ENCODE measurements at places on chromosomes 3 and 15.

DNA sequence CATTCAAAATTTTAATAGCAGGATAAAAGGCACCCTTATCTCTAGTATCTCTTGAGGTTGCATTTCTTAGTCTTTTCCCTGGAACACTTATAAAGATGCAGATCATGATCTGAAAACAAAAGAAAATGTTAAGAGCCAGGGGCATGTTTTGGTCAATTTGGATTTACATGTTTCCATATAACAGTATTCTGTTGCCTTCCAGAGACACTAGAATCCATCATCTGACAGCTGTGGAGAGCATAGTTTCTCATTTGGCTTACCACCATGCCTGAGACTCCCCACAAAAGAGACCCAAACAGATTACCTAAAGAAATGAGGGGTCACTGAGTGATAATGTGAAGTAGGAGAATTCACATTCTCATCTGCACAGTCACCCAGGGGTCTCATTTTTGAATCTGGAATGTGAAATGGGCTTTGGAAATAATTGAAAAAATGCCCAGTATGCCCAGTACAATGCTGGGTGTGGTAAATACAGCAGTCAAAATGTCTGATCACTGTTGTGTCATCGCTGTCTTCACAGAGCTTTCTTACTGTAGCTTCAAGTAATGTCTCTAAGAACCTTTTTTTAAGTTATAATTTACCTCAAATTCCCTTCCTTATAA lies 79.9 kb upstream of the ZBTB20 start:
- no peak for DNase-seq

GRCh38 chr15:63048776-63049665 lies 6.5 kb downstream of the TPM1 start:
- DNase-seq, result no peak

GRCh38 chr3:109313061-109313460 lies 3.3 kb downstream of the DPPA2 start:
- no peak for DNase-seq

DNA sequence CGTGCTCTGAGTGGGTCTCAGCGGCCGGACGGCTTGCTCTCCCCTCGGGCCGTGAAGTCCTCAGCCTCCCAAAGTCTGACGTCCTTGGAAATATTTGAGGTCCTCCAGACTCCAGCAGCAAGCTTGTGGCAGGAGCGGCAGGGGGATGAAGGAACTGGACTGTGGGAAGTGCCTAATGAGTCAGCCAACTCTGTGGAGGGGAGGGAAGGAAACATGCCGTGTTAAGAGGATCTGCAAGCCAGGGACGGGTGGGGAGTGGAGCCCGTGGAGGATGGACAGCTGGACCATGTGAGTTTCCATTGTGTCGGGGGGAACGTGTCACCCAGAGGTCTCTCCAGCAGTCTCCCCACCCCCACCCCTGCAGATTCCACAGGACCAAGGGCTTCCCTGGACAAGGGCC lies 39.4 kb upstream of the IDH2 start:
- no peak for DNase-seq

GRCh38 chr3:4670352-4670751 lies 177.2 kb downstream of the ITPR1 start:
- no peak for DNase-seq

GRCh38 chr3:55337641-55338180 lies 149.4 kb downstream of the WNT5A start:
- DNase-seq, result no peak

DNA sequence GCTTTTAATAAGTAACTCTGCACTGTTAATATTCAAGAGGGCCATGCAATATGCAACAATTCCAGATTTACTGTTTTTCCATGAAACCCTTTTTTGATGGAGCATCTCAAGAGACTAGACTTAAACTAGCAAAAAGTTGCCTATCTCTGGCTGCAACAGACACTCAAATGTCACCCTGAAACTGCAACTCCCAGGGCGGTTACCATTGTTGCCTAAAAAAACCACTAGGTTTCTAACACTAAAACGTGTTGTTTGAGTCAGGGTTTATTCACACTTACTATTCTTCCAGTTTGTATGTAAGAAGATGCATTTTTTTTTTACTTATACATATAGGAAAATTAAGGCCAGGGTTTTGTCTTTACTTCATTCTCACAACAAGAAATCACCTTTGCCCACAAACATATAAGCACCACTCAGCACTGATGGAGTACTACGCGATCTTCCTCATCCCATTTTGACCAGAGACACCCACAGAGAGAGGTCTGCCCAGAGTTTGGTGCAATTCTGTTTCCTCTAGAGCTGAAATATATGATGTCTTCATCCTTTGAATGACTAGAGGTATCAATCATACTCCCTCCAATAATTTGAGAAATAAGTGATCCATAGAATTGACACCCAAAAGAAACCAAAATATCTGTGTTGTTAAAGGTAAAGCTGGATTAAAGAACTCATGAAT lies 124.0 kb upstream of the SNTN start:
- DNase-seq, result no peak

DNA sequence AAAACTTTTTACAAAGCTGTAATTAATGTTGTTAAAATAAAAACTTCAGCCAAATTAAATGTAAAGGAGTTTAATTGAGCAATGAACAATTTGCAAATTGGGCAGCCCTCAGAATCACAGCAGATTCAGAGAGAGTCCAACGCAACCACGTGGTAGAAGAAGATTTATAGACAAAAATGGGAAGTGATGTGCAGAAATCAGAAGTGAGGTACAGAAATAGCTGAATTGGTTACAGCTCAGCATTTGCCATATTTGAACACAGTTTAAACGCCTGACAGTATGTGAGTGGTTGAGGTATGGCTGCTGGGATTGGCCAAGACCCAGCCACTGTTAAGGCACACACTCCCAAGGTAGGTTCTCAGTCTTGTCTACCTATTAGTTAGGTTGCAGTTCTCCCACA lies 14.4 kb upstream of the PLA2G4D start:
- DNase-seq, result no peak

DNA sequence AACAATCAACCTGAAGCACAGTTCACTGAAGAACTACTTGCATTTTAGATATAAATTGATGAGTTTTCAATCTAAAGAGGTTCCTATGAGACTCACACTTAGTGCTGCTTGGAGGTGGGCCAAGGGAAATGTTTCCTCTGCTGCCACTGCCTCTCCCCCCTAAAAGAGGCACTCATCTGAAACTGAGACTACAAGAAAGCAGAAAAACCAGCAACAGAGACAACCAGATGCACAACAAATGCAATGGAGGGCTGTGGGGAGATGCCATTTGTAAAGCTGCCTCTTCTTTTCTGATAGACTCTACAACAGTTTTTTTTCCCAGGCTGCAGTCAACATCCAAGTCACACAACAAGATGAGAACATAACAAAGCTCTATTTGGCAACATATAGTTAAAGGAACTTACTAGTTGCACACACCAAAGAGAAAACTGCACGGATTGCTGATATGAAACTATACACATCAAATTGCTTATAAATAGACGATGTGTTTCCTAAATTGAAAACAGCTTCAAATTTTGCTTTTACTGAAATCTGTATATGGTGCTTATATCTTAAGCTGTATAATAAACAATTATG lies 11.0 kb downstream of the TSPAN3 start:
- DNase-seq, result no peak

DNA sequence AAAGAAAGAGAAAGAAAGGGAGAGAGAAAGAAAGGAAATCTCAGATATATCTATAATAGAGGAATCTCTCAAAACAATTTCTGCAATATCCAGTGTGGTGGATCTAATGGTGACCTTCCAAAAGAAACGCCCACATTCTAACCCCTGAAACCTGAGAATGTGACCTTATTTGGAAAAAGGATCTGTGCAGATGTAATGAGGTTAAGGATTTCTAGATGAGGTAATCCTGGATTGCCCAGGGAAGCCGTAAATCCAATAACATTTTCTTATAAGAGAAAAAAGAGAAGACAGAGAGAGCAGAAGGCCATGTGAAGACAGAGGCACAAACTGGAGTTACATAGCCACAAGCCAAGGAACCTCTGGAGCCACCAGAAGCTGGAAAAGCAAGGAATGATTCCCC lies 307.6 kb downstream of the ZBTB20 start:
- no peak for DNase-seq

DNA sequence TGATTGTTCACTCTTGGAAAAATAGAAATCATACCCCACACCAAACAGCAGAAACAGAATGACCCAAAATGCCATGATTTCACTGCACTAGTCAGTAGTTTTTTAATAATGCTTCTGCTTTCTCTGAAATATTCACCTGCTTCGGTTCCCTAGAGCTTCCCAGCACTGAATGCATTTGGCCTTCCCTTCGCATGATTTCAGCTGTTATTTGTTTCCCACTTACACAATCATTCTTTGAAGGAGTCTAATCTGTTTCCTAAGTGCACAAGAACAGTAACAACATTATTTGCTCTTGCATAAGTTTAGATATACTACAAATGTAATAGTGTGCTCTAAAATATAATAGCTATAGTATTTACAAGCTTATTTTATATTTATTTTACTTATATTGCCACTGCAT lies 178.7 kb downstream of the STAC start:
- DNase-seq, result no peak

GRCh38 chr3:99836681-99837080 lies 19.0 kb downstream of the CMSS1 start:
- no peak for DNase-seq

- DNase-seq, result no peak
These were observed 72.7 kb downstream of the FSIP1 start for GRCh38 chr15:39709941-39710340.

- no peak for DNase-seq
These were observed 419.9 kb downstream of the NR2F2 start for GRCh38 chr15:96750361-96750760.

- no peak for DNase-seq
These were observed 10.9 kb downstream of the PROS1 start for GRCh38 chr3:93962798-93963197.

DNA sequence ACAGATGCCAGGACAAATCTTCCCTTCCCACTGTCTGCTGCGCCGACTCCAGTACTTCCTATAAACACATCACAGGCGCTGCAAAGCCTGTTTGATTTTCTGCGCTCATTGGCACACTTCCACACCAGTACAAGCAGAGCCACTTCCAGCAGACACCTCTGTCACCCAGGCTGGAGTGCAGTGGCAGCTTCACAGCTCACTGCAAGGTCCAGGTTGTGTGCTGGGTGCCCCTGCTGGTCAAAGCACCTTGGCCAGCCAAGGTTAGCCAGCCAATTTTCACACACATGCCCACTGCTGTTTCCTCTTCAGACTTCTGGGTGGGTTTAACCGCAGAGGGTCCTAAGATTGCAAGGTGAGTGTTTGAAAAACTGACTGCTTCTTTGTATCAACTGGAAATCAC lies 4.9 kb downstream of the CHDH start:
- DNase-seq, result no peak

Measured in NT2/D1 (cell line).